ENCODE measurements at places on chromosomes 5 and 9.
A peak's percentile ranks its signal among the peaks of the same experiment; 100 is the strongest.

- DNase-seq, result no peak
These were observed 81.5 kb downstream of the SH3TC2 start for GRCh38 chr5:148981353-148981752.

DNA sequence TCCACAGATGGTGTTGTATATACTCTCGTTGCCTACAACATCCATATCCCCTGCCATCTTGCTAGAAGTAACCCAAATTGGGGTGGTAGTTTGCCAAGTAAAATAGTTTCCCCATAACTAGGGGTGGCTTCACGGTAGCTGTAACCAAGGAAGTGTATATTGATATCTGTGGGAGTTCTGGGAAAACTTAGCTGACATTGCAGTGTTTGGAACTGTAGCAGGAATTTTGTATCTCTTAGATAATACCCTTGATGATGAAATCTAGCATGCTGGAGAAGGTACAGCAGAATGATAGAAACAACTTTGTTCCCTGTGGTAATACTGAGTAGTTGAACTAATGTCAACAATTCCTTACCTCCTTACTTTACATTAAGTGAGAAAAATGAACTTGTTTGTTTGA lies 29.8 kb downstream of the FBXL7 start:
- no peak for DNase-seq

GRCh38 chr9:107875571-107875980 lies 386.0 kb upstream of the KLF4 start:
- DNase-seq, result no peak

GRCh38 chr5:76099756-76100155 lies 16.6 kb downstream of the SV2C start:
- no peak for DNase-seq

DNA sequence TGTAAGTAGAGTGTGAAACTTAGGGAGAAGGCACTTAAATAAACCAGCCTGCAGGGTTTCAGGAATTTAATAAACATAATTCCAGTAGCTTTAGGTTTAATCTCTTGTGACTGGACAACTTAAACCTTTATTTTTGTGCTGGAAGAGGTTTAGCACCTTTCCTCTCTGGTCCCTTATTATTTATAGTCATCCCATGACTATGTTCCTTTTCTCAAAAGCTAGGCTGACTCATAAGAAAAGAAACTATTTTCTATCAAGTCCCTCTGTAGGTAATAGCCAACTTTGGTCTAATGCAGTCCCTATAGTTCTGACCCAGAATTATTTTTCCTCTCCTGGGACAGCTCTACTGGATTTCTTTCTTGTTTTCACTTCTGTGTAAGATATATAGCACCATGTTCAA lies 588.9 kb downstream of the NR2F1-AS1 start:
- no peak for DNase-seq

- no peak for DNase-seq
These were observed 11.4 kb downstream of the MRPL36 start for GRCh38 chr5:1788200-1788599.

DNA sequence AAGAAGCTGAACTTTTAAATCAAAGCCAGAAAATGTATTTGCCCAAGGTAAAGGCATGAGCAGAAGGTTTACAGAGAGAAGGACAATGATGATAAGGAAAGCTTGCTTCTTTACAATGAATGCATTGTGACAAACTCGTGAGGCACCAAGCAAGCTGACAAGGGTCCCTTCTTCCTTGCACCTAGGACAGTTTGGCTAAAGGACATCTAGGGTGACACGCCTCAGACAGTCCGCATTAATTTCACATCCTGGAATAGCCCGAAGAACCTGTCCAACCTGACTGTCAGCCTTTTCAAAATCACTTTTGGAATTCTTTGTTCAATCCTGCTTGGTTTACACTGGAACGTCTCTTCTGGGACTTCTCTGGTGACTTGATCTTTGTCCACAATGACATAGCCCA lies 146.4 kb upstream of the MAP3K1 start:
- no peak for DNase-seq

GRCh38 chr5:23164971-23165370 lies 311.8 kb upstream of the CDH12 start:
- no peak for DNase-seq

DNA sequence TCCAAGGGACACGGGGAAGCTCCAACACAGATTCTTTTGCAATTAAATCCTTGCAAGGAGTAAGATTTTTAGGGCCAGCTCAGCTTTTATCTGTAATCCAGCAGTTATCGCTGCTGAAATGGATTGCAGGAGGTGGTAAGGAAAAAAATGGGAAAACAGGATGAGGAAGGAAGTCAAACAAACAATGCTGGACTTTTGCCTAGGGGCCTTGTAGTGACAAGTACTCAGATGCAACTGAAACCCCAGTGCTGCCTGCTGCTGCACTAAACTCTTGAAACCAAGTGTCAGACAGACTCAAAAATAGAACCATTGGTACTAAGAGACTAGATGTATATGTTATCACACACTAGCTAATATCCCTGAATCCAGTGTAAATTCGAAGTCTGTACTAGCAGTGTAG lies 309.2 kb downstream of the CTNND2 start:
- DNase-seq, result peak; percentile 25

DNA sequence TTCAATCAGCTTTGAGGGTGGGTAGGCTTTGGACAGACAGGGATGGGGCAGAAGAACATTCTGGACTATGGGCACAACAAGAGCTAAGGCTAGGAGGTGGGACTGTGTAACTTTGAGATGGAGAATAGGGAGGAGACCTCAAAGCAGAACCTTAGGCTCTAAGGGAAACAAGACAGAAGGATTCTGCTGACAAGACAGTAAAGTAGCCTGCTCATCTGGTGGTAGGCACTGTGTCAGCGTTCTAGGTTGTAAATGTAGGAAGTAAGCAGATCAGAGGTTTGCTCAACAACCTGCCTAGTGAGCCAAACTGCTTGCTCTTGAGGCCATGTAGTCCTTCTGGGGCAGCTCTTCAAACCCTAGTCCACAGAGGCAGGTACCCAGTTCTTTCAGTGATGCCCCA lies 15.0 kb upstream of the IL12B start:
- peak; percentile 57 for DNase-seq

GRCh38 chr5:136382071-136382470 lies 16.7 kb upstream of the TRPC7 start:
- DNase-seq, result no peak

- no peak for DNase-seq
These were observed 116.6 kb upstream of the ANKH start for GRCh38 chr5:14988223-14988622.

DNA sequence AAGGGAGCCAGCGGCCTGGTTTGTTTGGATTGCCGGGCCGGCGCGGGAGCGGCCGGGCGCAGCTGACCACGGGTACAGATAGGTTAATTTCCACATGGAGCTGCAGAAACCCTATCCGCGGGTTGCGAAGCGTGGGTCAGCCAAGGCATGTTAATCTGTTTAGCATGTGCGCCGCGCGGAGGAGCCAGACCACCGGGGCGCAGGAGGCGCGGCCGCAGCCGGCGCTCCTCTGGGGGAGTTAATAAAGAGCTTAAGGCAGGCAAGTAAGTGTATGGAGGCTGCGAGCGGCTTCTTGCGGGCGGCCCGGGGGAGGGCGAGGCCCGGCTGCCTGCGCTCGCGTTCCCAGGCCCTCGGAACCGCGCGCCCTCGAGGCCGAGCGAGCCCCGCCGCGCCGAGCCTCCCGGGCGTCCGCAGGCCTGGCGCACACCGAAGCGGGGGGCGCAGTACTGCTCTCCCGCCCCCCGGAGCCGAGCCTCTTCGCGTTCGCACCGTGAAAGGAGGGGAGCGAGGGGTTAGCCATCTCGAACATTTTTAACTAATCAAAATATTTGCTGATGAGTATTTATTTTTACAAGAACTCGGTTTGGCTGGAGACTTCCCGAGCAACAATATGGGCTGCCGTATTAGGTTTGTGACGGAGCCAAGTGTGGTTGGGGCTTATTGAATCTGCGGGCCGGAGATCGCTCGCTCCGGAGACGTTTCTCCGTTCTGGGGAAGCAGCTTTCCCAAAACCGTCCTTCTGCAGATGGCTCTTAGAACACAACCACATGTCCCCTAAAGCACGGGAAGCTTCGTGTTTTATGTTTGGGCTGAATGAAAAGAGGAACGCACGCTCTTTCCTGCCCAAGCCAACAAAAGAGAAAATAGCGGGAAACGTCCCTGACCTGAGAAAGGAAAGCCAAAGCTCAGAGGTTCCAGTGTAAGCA lies 28.8 kb downstream of the FOXD1 start:
- peak; percentile 93 for DNase-seq

GRCh38 chr5:129135633-129136032 lies 41.1 kb downstream of the ISOC1 start:
- DNase-seq, result no peak
